ENCODE measurements at places on chromosomes 1 and 21.

GRCh38 chr1:160064164-160064563 lies 5.8 kb downstream of the KCNJ10 start:
- no peak for DNase-seq

DNA sequence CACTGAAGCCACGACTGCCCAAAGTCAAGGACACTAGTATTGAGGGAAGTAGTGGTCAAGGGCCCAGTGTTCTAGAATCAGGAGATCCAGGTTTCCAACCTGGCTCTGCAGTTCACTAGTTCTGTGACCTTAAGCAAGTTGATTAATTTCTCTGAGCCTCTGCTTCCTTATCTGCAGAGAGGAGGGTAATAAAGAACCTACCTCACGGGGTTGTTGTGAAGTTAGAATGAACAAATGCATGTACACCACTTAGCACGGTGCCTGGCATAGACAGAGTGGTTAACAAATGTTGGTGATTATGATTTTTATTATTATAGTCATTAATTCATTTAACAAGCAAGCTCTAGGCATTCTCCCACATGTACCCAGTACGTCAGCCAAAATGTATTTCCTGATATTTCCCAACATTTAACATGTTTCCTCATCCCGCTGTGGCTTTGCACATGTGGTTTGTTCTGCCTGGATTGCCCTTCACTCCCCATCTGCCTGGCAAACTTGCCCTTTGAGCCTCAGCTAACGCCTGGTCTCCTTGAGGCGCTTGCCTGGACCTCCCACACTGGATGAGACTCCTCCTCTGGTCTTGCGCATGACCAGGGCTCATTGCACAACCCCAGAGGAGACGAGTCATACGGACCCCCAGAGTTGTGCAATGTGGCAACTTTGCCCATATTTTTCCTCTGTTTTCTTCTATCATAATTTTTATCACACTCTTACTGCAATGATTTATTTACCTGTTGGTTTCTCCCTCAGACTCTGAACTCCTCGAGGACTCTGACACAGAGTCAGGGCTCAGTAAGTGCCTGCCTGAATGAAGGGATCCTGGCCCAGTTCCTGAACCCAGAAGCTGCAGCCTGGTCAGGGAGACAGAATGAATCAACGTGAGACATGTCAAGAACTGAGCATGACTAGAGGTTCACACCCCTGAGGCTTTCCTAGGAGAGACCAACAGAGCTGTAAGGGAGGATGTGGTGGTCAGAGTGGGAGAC lies 20.7 kb upstream of the MFSD2A start:
- peak; percentile 97 for DNase-seq

- DNase-seq, result no peak
These were observed 397.7 kb upstream of the POU3F1 start for GRCh38 chr1:38444311-38444710.

DNA sequence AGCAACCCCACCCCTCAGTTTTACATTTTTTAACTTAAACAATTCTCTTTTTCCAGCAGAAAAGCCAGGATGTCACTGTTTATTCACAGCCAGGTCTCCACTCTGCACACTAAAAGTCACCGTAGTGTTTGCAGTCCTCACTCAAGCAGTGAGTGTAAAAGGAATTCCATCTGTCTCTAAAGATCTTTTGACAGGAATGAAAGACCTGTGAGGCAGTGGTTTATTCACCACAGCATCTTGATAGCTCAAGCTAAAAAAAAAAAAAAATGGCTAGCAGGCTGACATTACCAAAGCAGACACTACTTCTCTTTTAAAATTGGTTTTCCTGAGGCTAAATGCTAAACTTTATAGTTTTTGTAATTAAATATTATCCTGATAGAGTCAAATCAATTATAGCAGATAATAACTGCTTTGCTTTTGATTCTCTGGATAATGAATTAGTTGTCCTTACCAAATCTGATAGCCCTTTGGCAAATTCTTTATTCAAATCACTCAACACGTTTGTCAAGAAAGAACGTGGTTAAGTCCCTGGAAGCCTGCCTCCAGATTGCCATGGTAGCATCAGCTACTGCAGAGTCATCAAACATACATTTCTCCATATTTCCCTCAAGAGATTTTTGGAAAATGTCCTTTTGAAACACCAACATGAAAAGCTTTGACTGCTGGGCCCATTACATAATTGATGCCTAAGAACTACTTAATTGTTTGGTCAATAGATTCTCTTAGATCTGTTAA lies 22.2 kb upstream of the SLC5A9 start:
- peak; percentile 58 for DNase-seq

DNA sequence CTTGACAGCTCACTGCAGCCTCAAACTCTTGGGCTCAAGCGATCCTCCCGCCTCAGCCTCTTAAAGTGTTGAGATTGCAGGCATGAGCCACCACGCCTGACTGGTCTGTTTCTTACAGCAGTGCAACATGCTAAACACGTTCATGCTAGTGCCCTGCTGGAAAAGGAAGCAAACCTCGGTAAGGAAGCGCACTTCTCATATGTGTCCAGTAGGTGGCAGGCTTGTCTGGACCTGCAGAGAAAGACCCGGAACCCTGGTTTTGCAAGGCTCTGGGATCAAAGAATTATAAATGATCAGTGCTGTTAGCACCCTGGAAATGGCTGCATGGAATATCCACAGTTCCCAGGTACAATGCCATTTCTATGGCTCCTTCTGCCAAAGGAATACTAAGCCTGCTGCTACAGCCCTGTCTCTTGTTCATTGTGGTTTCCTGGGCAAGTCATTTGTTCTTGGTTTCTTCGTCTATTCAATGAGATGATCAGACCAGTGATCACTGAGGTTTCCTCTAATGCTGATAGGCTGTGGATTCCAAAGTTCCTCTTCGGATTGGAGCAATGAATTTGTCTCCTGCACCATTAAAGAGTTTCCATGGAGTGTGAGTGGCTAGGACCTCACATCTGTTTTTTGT lies 15.9 kb downstream of the RNU5D-1 start:
- DNase-seq, result peak; percentile 85

- no peak for DNase-seq
These were observed 64.8 kb downstream of the TSEN15 start for GRCh38 chr1:184116287-184116686.

- DNase-seq, result no peak
These were observed 71.3 kb downstream of the CRB1 start for GRCh38 chr1:197339106-197340060.

- DNase-seq, result peak; percentile 36
These were observed 7.4 kb downstream of the WDR77 start for GRCh38 chr1:111441573-111442192.

- peak; percentile 59 for DNase-seq
These were observed 160.9 kb downstream of the GABPA start for GRCh38 chr21:25895565-25896205.

DNA sequence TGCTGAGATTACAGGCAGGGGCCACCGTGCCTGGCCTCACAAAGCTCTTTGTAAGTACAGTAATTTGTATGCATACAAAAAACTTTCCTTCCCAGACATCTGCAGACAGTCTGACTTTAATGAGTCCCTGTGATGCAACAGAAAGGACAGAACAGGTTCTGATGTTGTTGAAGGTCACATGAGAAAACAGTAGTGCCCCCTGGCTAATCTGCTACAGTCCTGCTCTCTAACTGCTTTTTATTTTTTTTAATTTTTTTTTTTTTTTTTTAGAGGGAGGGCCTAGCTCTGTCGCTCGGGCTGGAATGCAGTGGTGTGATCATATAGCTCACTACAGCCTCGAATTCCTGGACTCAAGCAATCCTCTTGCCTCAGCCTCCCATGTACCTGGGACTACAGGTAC lies 36.7 kb downstream of the ACBD3 start:
- no peak for DNase-seq

GRCh38 chr1:12087797-12088314 lies 24.8 kb downstream of the TNFRSF8 start:
- no peak for DNase-seq

DNA sequence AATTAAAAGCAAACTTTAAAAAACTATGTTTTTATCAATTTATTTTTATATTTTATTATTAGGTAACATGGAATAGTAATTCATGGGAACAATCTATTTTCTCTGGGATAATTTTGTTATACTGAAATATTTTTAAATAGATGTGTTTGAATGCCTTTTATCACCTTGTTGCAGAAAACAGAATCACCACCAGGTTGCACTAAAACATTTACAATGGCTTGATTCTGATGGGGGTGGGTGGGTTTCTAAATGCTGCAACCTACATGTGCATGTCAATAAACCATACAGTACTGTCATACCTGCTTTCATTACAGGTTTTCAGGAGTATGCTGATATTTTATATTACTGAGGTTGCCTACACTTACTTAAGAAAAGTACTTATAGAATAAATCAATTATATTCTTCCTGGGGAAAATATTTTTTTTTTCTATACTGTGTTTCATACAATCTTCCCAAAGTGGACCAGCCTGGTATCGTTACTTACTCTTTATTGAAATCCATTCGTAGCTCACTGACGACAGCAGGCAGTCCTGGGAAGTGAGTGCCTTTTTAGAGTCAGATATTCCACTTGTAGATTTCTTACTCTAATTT lies 132.8 kb downstream of the PTPRC start:
- DNase-seq, result peak; percentile 78

DNA sequence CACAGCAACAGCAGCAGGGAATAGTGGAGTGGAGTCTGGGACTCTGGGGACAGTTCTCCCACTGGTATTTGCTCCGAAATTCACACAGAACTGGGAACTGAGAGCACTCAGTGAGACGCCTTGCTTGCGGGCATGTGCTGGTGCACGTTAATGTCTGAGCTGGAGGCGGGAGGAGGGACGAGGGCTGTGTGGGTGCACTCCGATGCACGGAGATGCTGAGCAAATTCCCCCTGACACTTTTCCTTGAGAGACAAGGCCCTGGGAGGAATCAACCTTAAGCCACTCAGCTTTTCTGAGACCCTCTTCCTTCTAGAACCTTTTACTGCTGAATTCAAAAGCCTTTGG lies 2.8 kb downstream of the RGS8 start:
- no peak for DNase-seq

- DNase-seq, result peak; percentile 41
These were observed 34.4 kb upstream of the ID3 start for GRCh38 chr1:23593556-23594148.

DNA sequence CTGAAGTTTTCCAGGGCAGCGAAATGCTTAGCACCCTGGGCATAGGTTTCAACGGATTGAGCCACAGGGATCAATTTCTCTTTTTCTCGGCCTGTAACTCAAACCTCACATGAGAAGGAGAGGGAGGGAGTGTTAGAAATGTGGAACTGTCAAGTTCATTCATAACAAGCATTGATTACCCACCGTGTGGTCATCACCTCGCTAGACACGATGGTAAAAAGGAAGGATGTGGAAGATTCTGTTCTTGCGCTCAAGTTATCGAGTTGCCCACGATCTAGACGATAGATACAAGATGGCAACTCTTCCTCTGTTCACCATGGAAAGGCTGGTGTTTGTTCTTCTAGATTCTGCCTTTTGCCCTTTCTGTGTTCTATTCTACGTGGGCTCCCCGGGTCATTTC lies 4.0 kb upstream of the RCAN3 start:
- no peak for DNase-seq

DNA sequence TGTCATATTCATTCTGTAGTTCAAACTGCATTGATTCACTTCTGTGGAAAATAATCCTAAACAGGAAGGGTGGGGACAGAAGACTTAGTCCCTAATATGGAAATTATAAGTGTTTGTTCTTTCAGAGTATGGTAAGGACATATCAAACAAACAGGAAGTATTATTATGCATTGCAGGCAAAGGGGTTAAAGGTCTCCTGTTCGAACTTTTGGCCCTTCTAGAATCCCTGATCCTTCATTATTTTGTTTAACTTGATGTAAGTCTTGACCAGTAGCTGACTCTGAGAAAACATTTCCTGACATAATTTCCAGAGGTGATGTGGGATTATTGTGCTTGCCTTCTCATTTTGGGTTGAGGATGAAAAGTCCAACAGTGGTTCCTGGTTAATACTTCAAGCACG lies 215.4 kb upstream of the ADGRL2 start:
- peak; percentile 8 for DNase-seq

DNA sequence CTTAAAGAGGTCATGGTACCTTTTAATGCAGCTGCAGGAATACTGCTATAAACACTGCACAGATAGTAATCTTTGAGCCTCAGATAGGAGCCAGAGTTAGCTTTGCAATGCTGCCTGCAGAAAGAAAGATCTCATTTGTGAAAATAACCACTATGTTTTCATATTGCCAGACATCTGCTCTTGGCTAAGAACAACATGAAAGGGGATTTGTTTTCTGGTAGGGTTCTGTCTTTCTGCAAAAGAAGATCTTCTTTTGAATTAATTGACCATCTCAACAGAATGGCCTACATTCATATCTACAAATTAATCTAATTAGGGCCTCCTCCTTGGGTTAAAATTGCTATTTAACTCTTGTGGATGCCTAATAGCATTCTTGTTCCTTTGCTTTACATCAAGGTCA lies 177.6 kb upstream of the DPYD start:
- no peak for DNase-seq

GRCh38 chr1:87523466-87523865 lies 194.8 kb downstream of the LMO4 start:
- no peak for DNase-seq

- no peak for DNase-seq
These were observed 302.6 kb upstream of the C1orf87 start for GRCh38 chr1:60376196-60376595.

DNA sequence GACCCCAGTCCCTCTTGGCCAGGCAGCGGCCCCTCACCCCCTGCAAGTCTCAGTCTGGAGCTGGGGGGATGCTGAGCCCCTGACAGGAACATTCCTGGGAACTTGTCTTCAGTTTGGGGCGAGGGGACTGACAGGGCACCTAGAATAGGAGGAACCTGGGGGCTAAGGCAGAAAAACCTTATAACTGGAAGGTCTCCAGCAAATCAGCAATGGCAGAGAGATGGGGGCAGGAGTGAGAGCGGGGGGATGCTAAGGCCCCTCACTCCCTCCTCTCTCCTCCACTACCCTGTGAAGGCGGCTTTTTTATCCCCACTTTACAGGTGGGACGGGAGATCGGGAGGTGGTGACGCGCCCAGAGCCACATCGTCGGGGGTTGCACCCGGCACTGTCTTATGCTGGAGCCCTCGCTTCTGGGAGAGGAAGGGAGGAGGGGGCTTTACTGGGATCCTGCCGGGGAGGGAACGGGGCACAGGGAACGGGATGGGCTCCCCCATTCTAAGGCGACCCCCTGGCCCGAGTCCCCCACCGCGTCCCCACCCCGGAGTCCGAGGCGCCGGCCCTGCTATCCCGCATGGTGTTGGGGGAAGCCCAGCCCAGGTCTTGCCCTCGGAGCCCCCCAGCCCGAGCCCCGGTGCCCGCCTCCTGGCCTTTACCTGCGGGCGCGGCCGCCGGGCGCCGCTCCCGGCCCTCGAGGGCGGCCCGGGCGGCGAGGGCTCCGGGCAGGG lies 456 bp downstream of the COL8A2 start:
- no peak for DNase-seq

- DNase-seq, result no peak
These were observed 380 bp downstream of the MFN2 start for GRCh38 chr1:11980676-11980972.

- no peak for DNase-seq
These were observed 152.9 kb downstream of the TM2D1 start for GRCh38 chr1:61572046-61572445.

DNA sequence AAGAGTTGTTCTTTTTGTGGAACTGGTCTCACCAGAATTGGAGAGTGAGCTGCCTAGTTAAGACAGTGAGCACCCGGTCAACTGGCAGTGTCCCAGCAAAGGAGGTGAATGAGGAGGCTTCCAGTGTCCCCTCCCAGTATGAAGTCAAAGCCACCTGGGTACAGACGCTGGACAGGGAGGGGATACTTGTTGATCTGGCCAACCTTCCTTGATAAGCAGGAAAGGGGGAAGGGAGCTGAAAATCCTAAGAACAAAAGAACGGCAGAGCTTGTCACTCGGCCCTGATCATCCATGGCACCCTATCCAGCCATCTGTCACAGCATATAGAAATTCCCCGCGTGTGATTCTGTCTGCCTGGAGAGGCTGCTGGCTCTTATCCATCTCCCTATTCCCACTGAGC lies 91.5 kb downstream of the SSBP3 start:
- DNase-seq, result no peak

GRCh38 chr1:221182791-221183533 lies 303.7 kb downstream of the HLX start:
- DNase-seq, result no peak

Data from cardiac fibroblast (primary cell).